ENCODE measurements at places on chromosomes 16 and 17.

- no peak for DNase-seq
Measured at GRCh38 chr16:56415875-56416274, 9.5 kb downstream of the AMFR start.

- no peak for DNase-seq
Measured at GRCh38 chr17:34221411-34221810, 33.7 kb upstream of the CCL2 start.

DNA sequence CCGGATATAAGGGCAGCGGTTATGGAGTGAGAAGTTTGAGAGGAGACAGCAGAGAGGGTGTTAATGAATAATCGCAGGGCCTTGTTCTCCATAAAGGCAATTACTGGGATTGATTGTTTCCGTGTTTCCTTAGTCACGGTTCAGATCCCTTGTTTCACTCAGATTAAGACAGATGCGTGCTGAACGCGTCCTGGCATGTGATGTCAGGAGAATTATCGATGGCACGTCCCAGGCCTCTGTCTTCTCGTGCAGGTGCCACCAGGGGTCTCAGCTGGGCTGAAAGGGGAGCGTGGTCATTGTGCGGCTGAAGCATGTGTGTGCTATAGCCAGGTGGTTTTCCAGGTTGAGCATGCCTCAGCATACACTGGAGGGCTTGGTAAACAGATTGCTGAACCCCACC lies 142.4 kb upstream of the NOL11 start:
- DNase-seq, result no peak

DNA sequence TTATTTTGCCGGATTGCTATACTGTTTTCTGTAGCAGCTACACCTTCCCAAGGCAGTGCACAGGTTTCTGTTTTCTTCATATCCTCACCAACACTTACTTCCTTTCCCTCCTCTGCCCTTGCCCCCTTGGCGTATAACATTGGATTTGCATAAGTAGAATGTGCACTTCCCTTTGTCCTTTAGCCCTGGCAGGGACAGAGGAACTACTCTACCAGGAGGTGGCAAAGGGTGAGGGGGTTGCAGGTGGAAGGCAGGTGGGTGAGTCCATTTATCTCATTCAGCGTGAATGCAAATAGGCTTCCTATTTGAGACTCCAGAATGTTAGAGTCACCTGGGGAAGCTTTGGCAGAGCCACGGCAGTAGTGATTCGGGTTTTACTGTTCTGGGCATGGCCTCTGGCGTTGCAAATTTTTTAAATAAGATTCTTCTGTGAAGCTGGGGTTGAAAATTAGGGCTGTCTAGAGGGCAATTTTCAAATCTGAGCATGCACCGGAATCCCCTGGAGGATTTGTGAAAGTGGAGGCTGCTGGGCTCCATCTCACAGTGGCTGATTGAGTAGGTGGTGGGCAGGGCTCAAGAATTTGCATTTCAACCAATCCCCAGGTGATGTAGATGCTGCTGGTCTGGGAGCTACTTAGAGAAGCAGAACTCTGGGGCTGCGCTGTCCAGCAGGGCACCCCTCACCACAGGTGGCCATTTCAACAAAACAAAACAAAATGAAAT lies 84.7 kb downstream of the PLCG2 start:
- DNase-seq, result no peak

- no peak for DNase-seq
Measured at GRCh38 chr16:57306676-57307341, 22.3 kb upstream of the PLLP start.

DNA sequence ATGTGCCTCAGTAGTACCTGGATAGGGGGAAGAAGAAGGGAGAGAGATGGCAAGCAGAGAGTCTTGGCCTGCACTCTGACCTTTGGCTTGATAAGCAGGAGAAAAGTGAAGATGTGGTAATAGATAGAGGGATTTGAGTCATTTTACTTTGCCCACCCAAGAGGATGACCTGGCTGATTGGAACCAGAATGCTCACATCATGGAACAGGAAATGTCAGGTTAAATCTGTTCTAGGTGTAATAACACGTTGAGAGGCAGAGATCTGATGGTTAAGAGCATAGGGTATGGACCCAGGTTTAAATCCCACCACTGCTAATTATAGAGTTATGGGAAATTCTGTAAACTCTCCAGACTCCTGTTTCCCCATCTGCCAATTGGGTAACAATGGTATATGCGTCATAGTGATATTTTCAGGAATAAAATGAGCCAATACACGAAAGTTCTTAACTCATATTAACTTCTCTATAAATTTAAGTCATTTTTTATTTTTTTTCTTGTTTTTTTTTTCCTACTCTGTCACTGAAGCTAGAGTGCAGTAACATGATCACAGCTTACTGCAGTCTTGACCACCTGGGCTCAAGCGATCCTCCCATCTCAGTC lies 8.1 kb upstream of the CCL18 start:
- DNase-seq, result no peak

- peak; percentile 68 for DNase-seq
Measured at GRCh38 chr16:21684199-21684598, 20.4 kb downstream of the OTOA start.

Data from erythroblast (primary cell).